ENCODE measurements at places on chromosomes 2 and 18.

- DNase-seq = no peak
Observed at GRCh38 chr18:32381761-32382160, 88.9 kb downstream of the GAREM1 start.

GRCh38 chr2:178767094-178768060, 39.8 kb downstream of the TTN start:
- no peak for DNase-seq

DNA sequence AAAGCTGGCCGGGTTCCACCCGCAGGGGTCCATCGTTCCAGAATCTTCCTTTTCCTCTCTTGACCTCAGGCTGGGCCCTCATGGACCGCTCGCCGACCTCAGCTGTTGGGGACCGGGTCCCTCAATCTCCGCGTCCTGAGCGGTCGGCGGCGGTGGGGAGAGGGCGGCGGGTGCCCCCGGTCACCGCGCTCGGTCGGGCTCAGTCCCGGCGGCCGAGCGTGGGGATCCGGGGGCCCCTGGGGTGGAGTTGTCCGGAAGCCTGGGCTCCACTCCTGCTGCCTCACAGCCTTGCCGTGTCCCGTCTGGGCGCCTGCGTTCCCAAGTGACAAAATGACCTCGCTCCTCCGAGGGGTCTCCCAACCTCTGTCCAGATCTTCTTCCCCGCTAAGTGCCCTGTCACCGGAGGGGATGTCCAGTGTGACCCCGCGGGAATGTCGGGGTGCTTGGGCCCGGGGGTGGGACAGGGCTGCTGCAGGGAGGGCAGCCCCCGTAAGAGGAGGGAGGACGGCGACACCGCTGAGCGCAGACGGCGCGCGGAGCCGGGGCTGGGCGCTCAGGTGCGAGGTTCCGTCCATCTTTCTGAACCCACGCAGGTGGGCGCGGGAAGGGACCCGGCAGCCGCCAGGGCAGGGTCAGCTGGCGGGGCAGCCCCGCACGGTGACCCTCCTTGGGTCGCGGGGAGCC, 16.0 kb upstream of the E2F6 start:
- no peak for DNase-seq

DNA sequence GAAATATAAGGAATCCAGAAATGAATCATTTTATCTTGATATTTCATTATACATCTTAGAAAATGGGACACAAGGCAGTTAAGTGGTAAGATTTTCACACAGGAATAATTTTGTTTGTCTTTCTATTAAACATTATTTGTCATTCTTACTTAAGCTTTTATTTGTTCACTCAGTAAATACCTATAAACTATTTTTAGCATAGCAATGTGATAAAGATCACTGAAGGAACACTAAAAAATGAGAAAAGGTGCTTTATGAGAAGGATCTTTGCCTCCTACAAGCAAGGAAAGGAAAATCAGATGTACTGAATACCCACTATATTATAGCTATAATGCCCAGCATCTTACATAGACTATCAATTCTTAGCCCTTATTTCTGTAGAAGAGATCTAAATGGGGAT, 176.2 kb upstream of the NYAP2 start:
- DNase-seq = no peak

All from AG09319 (cell line).